ENCODE measurements at places on chromosomes 1 and 21.

DNA sequence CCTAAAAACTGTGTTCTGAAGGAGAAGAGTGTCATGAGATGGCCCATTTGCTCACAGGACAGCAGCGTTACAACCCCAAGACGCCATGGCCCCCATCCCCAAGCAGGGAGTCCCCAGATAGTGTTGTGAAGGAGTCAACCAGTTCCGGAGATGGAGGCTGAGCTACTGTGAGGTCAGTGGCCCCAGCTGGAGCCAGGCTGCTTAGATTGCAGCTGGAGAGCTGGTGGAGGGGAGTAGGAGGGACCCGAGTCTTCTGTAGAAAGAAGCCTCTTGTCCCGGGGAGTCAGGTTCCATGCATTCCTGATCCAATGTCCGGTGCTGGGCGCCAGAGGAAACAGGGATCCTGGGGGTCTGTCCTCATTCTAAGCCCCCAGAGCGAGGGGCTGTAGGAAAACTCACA is 93.5 kb upstream of the SIM2 start:
- DNase-seq = no peak

DNA sequence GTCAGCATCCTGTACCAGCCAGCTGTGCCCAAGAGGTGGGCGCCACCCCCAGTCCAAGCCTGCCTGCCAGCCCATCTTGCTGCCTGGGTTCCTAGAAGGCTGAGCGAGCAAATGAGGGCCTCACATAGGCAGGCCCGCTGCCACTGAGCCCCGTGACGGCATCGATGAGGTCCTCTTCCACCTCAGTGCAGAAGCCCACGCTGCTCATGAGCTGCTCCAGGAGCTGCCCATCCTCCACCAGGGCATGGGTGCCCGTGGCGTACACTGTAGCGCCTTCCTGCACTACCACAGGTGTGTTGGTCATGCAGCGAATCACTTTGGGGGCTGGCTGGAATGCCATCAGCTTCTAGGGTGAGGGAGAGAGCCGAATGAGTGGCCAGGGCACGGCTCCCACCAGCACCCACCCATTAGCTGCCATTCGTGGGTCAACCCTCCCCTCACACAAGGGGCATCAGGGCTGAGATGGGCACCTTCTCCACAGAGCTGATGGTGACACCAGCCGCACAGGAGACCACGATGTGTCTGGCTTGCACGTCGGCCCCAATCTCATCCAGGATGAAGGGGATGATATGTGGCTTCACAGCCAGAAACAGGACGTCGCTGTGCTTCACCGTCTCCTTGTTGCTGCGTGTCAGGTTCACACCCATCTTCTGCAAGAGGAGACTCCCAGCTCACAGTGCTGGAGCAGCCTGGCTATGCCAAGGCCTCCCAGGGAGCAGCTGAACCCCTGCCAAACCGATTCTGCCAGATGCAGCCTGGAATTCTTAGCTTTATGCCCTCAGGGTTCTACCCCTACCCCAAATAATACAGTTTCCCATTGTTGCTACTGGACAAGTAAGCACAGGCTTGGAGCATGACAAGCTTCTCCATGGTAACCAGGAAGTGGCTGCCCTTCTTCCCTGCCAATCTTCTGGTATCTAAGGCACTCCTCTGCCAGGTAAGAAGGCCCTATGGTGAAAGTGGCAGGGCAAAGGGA is 2.0 kb downstream of the PYCR2 start:
- peak; percentile 96 for DNase-seq

- DNase-seq = no peak
Observed at GRCh38 chr1:192580351-192580962, 4.9 kb downstream of the RGS1 start.

DNA sequence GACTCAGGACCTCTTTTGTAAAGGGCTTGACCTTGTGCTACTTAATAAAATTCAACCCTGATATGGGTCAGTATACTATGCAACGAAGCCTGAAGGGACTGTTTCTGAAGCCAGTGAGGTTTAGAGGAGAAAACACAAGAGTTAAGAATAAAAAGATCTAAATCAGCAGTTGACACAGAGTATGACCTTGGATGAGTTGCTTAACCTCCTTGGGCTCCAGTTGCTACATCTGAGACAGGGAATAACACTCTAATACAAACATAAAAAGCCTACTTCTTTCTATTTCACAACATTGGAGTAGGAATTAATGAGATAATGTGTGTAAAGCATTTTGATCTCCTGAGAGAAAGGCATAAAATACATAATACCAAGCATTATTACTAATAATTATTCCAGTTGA is 882.4 kb upstream of the ADGRL2 start:
- DNase-seq = no peak

GRCh38 chr1:238223076-238223640 is 332.4 kb upstream of the ZP4 start:
- no peak for DNase-seq

DNA sequence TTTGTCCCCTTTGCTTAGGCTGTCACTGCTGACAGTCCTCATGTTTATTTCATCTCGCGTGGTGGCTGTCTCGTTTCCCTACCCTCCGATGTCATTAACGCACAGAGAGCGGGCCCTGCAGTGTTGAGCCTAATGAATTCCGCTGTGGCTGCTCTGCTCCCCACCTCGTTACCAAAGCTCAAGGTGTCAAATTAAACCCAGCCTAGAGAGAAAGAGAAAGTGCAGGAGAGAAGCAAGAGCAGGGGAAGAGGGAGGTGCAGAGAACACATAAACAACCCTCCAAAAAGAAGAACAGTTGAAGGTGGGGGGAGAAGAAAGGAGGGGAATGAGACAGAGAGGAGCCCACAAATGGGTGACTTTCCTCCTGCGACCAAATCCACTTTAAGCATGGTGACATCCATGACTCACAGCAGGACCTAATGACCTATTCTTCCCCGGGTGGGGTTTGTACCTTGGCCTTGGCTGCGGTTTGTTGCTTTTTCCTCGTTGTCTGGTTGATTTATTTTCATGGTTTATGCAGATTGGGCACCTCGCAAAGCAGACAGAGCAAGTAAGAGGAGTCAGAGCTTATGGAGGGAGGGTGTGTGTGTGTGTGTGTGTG is 92.5 kb downstream of the PBX1 start:
- DNase-seq = no peak

- DNase-seq = no peak
Observed at GRCh38 chr1:12775443-12775842, 1.9 kb downstream of the PRAMEF12 start.

Measured in keratinocyte (primary cell).